ENCODE measurements at places on chromosomes 12 and 14.

DNA sequence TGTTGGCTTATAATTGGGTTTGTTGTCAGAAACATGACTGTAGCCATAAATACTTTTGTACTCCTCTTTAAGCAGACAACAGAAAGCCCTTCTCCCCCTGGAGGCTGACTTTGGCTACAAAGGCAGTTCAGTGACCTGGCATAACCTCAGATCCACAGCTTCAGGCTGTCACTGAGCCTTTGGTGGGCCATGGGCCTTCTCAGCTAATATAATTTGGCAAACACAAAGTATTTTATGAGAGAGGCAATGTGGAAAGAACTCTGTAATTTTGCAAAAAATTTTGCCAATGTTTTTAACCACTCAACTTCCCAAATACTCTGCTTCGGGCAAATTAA lies 15.5 kb upstream of the MGP start:
- no peak for DNase-seq

- DNase-seq: no peak
These were observed 604 bp upstream of the MAGOHB start for GRCh38 chr12:10614056-10614370.

DNA sequence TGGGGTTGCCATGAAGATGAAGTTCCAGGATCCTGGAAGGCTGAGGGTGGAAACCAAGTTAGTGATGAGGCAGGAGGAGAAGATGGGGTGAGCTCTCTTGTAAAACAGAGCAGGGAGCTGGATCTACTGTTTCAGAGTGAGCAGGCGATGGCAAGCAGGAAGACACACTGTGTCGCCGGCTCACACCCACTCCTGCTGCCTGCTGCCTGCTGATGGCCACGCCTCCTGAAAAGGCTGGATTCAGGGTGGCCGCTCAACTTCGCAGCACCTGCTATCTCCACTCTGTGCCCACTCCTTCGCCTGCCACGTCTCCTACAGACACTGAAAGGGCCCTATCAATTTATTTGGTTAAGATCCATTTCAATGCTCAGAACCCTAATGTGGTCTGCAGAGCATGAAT lies 96.1 kb downstream of the RBM19 start:
- no peak for DNase-seq

DNA sequence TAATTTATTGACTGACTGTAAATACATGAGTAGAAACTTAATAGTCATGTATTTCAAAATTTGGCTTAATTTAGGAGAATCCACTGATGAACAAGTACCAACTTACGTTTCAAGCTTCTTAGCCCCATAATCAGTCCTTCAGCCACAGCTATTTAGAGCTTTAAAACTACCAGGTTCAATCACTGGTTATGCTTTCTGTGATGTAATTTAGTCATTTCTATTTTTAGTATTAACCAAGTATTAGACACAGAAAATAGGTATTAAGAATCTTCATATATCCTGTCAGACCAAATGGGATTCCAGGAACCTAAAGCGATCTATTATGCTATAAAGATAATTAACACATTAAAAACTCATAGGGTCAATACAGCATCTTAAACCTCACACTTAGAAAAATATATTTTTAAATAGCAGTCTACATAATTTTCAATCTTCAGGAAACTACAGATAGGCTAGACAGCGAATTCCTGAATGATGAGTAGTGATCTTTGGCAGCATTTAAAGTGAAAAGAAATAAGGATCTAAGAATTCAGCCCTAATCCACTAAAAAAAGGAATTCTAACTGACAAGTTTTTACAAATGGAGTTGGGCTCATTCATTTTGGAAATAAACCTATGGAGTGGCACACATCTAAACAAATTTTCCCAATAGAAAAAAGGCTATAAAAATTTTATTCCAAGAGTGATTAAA lies 51.5 kb downstream of the ZC3H14 start:
- no peak for DNase-seq

DNA sequence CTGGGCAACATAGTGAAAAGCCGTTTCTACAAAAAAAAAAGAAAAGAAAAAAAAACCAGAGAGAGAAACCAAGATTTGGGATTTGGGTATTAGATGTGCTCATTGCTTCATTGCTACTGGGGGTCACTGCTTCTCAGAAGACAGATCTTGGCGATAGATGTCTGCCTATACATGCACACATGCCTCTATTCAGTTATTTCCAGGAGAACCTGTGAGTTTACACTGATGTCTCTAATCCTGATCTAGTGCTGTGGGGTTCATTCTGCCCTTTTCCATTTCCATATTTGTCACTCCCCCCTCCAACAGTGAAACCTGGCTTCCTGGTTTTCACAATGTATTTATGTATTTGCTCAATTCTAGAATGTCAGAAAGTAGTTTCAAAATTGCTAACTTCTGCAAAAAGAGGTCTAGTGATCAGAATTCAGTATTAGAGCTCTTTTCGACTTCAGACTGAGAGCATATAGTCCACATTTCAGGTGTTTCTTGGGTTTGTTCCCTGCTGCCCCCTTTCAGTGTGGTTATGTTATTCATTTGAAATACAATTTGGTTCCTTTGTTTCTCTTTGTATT lies 111.0 kb downstream of the SLC25A47 start:
- DNase-seq: no peak

DNA sequence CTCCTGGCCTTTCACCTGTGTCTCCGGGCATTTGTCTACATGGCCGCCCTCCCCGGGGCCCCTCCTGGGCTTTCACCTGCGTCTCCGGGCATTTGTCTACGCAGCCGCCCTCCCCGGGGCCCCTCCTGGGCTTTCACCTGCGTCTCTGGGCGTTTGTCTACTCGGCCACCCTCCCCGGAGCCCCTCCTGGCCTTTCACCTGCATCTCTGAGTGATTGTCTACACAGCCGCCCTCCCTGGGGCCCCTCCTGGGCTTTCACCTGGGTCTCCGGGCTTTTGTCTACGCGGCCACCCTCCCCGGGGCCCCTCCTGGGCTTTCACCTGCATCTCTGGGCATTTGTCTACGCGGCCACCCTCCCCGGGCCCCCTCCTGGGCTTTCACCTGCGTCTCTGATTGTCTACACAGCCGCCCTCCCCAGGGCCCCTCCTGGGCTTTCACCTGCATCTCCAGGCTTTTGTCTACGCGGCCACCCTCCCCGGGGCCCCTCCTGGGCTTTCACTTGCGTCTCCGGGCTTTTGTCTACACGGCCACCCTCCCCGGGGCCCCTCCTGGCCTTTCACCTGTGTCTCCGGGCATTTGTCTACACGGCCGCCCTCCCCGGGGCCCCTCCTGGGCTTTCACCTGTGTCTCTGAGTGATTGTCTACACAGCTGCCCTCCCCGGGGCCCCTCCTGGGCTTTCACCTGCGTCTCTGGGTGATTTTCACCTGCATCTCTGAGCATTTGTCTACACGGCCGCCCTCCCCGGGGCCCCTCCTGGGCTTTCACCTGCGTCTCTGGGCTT lies 68.0 kb upstream of the GALNT9 start:
- DNase-seq: no peak

DNA sequence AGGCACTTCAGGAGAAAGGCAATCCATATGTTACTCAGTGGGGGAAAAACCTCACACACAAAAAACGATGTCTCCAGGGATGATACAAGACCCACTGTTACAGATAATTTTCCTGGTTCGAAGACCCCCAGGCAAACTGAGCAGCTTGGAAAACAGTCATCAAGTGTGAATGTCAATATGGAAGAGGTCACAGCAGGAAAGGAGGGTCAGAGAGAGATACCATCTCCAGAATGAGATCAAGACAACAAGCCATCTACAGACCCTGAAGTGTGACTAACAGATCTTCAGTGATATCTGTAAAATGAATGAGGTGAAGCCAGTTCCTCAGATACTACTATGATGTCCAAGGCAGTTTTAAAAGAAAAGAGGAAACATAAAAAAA lies 28.6 kb downstream of the GNS start:
- no peak for DNase-seq

All from GM19239 (cell line).